NCI-H748 treated with DMSO at 0.1 percent for 48 hours (cell line): ENCODE measurements at places on chromosomes 12 and 14.

GRCh38 chr14:59543873-59544272 is 32.7 kb downstream of the CCDC175 start:
- peak; percentile 24 for DNase-seq

GRCh38 chr14:61663312-61663979 is 31.9 kb upstream of the HIF1A start:
- no peak for DNase-seq

DNA sequence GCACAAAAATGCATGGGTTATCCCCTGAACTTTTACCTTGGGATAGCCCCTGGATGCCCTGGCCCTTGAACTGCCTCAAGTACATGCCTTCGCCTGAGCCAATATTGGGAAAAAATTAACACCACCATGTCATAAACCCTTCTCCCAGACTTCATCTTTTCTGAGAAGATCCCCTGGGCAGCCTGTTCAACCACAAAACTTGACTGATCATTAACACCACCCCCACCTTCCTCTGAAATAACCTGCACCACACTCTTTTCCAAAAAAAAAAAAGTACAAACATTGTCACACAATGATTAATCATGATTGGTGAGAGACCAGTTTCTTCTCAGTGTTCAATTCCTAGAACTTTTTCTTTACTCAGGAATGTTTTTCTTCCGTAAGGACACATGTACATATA is 217.9 kb downstream of the PAX9 start:
- no peak for DNase-seq

GRCh38 chr14:35385042-35385839 is 19.3 kb downstream of the NFKBIA start:
- DNase-seq, result no peak

GRCh38 chr12:89427508-89428156 is 75.3 kb upstream of the DUSP6 start:
- no peak for DNase-seq

GRCh38 chr14:88168498-88169165 is 154.4 kb downstream of the KCNK10 start:
- DNase-seq, result peak; percentile 10

GRCh38 chr14:26370115-26370514 is 227.7 kb downstream of the NOVA1 start:
- peak; percentile 12 for DNase-seq

GRCh38 chr12:67784831-67785230 is 136.3 kb downstream of the DYRK2 start:
- DNase-seq, result no peak

GRCh38 chr12:119676022-119676421 is 8.1 kb downstream of the PRKAB1 start:
- DNase-seq, result no peak

- no peak for DNase-seq
Observed at GRCh38 chr14:88815980-88816379, 8.5 kb upstream of the TTC8 start.

GRCh38 chr12:6205144-6205539 is 4.9 kb downstream of the CD9 start:
- DNase-seq, result no peak

- DNase-seq, result no peak
Observed at GRCh38 chr12:45389426-45389825, 173.5 kb downstream of the ANO6 start.

- DNase-seq, result no peak
Observed at GRCh38 chr14:77041881-77042545, 13.5 kb upstream of the IRF2BPL start.

- peak; percentile 78 for DNase-seq
Observed at GRCh38 chr14:59728304-59728703, 142.3 kb downstream of the RTN1 start.

- DNase-seq, result no peak
Observed at GRCh38 chr14:95700221-95700976, 13.5 kb downstream of the TCL1A start.

GRCh38 chr12:76234741-76235140 is 113.5 kb downstream of the BBS10 start:
- no peak for DNase-seq

DNA sequence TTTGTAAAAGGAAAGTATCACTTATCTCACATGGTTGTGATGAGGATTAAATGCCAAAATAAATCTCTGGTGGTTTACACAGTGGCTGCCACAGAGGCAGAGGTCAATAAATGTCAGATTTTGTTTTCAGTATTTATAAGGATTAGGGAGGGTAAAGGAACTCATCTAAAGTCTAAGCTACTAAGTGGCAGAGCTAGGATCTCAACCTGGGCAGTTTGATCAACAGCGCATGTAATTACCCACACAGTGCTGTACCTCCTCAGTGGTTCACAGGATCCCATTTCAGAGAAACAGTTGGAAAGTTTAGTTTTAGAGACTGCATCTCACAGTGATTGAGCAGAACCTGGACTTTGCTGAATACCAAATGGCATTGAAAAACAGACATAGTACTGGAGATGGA is 44.9 kb upstream of the RIC8B start:
- no peak for DNase-seq

- no peak for DNase-seq
Observed at GRCh38 chr14:105329411-105330150, 15.0 kb downstream of the PACS2 start.

DNA sequence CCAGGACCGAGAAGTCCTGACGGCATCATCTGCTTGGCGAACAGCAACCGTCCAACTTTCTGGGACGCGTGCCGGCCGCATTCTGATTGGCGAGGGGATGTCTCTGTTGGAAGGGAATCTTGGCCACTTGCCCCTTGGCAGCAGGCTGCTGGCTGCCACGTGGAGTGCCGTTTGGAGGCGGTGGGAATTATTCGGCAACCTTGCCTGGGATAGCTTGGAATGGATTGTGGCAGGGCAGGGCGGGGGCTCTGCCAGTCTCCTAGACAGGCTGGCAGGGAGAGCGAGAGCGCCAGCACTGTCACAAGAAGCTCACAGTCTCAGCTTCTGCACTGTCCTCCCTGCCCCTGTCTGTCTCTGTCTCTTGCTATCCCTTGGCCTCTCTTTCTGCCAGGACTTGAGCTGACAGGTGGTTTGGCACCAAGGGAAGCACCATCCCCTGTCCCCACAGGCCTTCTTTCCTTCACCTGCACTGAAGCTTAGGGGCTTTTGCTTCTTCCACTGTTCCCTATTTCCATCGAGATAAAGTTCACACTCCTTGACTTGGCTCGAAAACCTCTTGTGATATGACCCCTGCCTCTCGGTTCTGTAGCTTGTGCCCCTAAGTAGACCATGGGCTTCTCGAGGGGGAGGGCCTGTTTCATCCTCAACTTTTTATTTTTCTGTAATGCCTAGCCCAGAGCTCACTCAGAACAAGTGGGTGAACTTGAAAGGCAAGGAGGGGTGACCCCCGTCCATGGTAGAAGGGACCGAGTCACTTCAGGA is 201.9 kb downstream of the PHETA1 start:
- DNase-seq, result no peak

- DNase-seq, result no peak
Observed at GRCh38 chr14:95953111-95953724, 76.6 kb downstream of the TUNAR start.

DNA sequence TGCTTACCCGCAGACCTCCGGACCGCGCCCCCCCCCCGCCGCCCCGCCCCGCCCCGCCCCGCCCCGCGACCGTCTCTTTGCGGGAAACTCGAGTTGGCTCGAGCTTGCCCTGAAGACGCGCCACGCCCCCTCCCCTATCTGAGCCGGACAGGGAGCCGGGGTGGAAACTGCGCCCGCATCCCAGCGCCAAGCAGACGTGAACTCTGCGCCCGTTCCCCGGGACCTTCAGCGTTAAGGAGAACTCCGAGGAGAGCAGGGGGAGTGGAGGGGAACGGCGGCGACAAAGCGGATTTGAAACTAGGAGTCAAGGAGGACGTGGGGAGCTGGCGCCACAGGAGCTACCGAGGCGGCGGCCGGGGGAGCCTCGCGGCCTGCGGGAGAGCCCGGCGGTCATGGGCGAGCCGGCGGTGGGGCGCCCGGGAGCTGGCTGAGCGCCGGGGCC is at the start of gene KCNK13:
Gene KCNK13, plus strand, starts transcription at position 310 of the 442 bp plus-strand sequence. CDS start 212 bp downstream, outside the sequence.
- DNase-seq, result peak; percentile 64

DNA sequence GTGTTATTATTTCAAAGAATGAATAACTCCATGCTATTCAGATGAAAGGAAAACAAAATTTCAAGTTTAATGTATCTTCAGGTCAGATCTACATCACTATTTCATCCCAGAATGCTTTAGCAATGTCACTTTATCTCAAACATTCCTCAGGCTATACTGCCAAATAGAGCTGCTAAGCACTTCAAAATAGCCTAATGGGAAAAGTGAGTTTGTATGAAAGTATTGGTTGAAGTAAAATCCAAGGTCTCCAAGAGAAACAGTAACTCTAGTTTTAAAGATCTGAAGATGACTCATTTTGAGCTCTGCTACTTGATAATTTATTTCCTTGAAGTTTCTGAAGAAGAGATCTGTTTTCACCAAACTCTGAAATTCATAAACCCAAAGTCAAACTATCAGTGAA is 466.2 kb upstream of the FOXG1 start:
- no peak for DNase-seq

DNA sequence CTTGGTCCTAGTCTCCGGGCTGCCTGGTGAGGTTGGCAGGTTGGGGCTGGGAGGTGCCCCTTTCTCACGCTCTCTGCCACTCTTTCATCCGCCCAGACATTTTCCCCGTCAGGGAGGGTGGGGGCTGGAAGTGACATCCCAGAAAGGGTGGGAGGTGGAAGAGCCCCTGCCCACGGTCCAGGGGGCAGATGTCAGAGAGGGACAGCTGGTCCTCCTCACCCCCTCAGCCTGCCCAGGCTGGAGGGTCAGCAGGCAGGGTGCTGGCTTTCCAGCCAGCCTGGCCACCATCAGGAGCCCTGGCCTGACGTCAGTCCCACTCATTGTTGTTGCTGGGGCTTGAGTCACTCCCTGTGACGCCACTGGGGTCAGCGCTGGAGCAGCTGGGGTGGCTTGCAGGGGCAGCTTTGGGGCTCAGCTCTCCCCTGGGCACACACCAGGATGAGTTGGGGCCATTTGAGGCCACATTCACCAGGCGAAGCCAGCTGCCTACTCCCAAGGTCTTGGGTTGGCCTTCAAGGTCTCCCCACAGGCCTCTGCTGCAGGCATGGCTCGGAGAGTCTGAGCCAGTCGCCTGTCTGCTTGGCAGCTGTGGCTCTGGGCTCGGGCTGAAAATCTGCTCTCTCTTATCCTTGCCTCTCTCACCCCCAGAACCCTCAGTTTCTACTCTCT is 5.7 kb upstream of the ATG101 start:
- DNase-seq, result no peak

DNA sequence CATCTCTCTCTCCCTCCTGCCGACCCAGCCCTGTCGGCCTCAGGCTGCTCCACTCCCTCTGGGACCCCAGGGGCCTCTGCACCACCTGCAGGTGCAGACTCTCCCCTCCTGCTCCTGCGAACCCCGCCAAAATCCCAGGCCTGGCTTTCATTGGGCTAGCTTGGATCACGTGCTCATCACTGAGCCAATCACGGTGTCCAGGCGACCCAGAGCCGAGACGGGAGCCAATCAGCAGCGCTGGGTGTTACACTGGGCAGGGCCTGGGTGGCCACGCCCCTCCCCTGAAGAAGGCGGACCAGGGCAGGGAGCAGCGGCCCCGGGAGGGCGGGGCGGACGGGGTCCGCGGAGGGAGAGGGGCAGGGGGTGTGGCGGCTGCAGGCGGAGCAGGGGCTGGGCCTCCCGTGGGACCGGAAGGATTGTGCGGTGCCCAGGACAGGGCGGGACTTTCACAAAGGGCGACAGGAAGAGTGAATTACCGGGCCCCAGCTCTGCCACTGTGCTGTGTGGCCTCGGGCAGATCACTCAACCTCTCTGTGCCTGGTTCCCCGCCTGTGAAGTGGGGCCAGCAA is 66.6 kb upstream of the FBRSL1 start:
- no peak for DNase-seq

DNA sequence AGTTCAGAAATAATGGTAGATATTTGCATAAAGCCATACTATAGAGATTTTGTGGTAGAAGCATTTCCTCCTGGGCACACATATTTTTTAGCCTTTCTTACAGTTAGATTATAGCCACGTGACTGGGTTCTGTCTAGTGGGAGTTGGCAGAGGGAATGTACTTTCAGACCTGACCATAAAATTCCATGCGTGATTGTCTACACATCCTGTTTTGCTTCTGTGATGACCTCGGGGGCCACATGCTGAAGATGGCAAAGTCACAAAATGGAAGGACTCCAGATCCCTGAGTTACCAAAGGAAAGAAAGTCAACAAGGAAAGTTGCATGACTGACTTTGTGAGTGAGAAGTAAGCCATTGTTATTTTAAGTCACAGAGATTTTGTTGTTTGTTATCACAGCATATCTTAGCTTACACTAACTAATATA is 14.6 kb upstream of the MIA2 start:
- DNase-seq, result no peak

- no peak for DNase-seq
Observed at GRCh38 chr12:43462741-43463140, 89.3 kb downstream of the ADAMTS20 start.

- no peak for DNase-seq
Observed at GRCh38 chr12:122517877-122518276, 8.9 kb downstream of the RSRC2 start.

DNA sequence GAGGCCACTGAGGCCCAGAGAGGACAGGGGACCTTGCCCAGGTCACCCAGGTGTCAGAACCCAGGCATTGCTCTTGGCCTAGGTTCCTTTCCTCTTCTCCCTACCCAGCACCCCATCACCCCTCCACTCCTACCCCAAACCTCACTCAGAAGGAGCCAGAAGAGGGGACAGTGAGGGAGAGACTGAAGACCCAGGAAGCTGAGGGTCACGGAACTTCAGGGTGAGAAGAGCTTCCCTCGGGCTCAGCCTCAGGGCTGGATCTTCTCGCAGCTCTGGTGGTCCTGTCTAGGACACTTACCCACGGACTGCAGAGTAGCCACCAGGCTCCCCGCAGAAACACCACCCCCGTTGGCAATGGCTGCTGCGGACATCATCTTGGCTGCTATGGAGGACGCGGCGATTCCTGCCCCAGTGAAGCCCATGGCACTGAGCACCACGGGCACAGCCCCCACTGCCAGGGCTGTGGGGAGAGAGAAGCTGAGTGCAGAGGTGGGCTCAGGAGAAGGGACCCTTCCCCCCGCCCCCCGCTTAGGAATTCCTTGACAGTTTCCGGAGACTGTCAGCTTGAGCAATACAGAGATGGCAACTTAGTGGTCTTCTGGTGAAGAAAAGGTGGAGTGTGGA is 1.1 kb downstream of the IFI27L2 start:
- no peak for DNase-seq

- DNase-seq, result peak; percentile 75
Observed at GRCh38 chr12:109264095-109264942, 44.8 kb downstream of the FOXN4 start.

GRCh38 chr12:42957561-42958290 is 368.2 kb upstream of the PRICKLE1 start:
- DNase-seq, result no peak
